Retinal pigment epithelial cell (primary cell): ENCODE measurements at places on chromosomes 2 and 18.

DNA sequence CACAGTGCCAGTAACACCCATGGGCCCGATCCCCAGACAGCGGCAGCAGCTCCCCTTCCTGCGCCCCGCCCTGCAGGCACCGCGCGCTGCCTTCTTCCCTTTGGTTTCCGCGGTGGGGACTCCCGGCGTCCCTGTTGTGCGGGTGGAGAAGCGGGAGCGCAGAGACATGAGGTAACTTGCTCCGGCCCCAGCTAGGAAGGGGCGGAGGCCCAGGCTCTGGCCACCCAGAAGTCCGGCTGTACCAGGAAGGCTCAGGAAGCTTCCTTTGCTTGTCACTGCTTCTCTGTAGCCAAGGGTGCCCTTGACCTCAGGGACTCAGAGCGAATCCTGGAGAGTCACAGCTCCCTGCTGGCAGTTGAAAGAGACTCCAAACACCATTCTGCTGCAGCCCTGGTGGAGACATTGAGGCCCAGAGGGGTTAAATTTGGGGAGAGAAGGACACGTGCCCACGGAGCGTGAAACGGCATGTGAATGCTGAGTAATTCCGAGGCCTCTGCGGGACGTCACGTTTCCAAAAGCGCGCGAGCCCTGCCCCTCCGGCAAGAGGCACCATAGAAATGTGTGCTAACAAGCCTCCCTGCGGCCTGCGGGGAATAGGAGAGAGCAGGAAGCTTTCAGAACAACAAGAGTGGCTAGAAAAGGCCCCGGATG, 6.7 kb upstream of the ADCY3 start:
- no peak for DNase-seq

DNA sequence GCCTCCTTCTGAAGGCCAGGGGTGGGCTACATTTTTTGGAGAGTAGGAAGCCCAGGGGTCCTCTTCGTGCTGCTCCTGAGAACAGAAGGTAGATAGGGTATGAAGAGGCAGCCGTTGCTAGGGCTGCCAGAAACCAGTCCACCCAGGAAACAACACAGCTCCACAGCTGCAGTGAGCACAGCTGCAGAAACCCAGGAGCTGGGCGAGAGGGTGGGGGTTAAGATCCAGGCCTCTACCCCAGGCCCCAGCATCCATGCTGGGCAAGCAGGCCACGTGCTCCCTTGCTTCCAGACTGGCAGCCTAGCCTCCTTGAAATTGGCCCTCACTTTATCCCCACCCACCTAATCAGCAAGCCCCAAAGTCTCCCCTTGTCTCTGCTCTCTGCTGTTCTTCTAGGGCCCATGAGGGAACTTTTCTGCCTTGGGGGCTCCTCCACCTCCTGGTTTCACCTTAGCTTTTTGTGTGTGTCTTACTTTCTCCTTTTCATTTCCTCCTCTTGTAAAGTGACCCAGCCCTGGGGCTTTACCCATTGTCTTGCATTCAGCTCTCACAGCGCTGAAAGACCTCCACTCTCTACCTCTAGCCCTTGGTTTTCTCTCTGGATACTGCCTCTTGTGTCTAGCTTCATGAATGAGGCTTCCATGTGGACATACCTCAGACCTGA, 30.7 kb downstream of the STON1 start:
- DNase-seq = no peak

GRCh38 chr2:160371251-160372009, 122.2 kb downstream of the RBMS1 start:
- DNase-seq = no peak

GRCh38 chr18:10202845-10203321, 251.6 kb upstream of the APCDD1 start:
- no peak for DNase-seq

- no peak for DNase-seq
These were observed 72.2 kb downstream of the LNPK start for GRCh38 chr2:175929850-175930249.

GRCh38 chr18:711310-711656, 1.1 kb downstream of the ENOSF1 start:
- no peak for DNase-seq

DNA sequence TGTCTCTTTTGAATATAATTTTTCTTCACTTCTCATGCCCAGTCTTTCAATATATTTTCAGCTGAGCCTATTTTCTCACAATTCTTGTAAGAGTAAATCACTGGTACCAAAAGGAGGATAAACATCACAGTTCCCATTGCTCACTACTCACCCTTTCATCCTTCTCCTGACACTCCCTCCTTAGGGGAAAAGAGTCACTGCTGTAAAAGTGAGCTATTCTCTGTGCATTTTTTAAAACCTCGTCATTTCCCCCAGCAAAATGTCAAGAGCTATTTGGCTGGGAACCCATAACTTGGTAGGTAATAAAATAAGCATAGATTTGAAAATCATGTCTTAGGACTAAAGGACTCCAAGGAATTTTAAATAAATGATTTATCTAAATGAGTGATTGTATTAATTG, 340.1 kb upstream of the GYPC start:
- DNase-seq = no peak
